NCI-H510A (cell line): ENCODE measurements at places on chromosomes 1 and 21.

DNA sequence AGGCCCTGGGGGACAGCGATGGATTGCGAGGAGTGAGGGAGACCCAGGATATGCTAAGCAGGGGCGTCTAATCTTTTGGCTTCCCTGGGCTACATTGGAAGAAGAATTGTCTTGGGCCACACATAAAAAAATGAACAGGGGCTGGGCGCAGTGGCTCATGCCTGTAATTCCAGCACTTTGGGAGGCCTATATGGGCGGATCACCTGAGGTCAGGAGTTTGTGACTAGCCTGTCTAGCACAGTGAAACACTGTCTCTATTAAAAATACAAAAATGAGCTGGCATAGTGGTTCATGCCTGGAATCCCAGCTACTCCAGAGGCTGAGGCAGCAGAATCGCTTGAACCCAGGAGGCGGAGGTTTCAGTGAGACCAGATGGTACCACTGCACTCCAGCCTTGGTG lies 10.8 kb upstream of the PRAMEF12 start:
- DNase-seq: no peak

- no peak for DNase-seq
Measured at GRCh38 chr21:36545776-36546511, 66.0 kb upstream of the CLDN14 start.

GRCh38 chr1:245587435-245588115 lies 432.8 kb downstream of the KIF26B start:
- no peak for DNase-seq

DNA sequence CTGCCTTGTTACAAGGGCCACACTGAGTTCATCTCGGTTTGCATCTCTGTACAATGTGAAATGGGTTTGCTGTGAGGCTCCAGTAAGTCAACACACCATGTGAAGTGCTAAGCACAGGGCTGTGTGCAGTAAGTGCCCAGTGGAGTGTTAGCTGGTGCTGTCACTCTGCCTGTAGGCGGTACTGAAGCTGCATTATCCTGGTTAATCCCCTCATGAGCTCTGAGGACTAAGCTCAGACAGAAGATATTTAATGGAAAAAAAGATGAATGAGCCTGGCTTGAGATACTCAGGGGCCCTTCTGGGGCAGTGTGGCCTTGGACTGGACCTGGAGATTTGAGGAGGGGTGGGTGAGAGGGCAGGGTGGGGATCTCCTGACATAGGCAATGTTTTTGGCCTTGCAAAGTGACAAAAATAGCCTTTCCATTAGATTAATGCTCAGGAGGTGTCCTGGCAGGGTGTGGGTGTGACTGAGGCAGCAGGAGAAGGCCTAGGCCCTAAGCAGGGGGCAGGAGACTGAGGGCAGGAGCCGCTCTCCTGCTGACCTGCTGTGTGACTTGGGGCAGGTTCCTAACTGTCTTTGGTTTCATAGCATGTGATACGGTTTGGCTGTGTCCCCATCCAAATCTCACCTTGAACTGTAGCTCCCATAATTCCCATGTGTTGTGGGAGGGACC lies 570.5 kb downstream of the PTPRU start:
- no peak for DNase-seq

DNA sequence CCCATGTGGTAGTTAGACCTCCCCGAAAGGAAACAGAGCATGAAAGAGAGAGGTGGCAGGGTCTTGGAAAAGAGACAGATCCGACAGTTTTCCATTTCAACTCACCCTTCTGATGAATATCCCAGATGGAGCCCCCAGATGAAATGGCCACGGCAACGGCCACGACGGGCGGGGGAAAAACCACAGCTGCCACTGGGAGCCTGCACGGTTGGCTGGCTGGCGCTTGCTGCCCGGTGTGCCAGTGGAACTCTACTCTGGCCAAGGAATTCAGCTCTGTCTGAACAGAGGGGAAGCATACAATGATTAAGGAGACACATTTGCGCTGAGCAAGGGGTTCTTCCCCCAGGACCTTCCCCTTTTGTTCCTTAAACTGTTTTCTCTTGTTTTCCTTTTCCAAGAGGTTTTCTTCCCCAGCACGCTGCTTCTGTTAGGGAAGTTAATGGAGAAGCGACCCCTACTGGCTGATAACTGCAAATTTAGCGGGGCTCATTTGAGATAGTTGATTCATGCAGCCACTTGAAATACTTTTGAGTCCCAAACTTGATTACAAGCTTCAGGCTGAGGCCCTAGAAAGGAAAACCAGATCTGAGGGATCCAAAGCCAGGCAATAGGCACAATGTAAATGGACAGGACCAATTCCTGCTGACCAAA lies 1122.5 kb downstream of the NCAM2 start:
- DNase-seq: no peak

GRCh38 chr21:18153063-18153462 lies 91.6 kb upstream of the CHODL start:
- DNase-seq: no peak

- no peak for DNase-seq
Measured at GRCh38 chr1:77632216-77632615, 50.2 kb downstream of the ZZZ3 start.

DNA sequence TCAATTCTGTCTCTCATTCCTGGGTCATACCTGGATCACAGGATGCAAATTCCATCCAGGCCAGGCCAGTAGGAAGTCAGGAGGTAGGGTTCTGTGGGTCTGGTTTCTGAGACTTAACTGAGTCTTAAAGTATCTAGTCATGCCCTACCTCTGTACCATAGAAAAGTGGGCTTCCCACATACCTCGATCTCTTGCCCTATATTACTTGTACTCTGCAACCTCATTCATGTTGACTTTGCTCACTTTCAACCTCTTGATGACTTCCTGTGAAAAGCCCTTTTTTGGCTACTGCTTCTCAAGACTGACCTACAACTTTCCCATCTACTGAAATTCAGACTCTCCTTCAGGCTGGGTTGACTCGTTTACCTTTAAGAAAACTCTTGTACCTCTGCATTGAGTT lies 128.9 kb upstream of the C8B start:
- DNase-seq: no peak
